ENCODE measurements at places on chromosomes 6 and 20.

GRCh38 chr6:74598462-74599393 is 607.1 kb downstream of the COL12A1 start:
- no peak for DNase-seq

GRCh38 chr6:39282774-39283173 is 31.4 kb downstream of the KCNK17 start:
- DNase-seq = no peak

DNA sequence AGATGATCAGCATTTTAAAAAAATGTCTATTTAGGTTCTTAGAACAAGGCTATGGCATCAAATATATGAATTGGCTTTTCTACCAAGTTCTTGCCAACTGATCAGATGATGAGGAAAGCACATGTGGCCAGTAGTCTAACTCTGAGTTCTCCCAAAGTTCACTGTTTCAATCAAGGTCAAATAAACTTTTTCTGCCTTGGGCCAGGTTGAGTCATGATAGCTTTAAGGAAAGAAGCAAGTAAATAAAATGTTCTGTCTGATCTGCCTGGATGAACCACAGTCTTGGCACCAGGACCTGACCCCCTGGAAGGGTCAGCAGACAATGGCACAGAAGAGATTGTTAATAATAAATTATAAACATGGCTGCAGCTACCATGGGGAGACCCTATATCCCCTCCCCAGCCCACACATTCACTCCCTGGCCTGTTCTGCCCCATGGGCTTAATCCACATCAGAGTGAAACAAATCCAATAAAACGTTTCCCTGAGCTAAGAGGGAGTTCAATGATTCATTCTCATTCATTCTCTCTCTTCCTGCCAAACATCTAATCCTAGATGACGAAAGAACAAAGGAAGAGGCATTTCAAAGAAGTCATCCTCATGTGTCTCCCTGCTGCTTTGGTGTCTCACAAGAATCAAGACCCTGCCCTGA is 661.6 kb downstream of the DHX35 start:
- DNase-seq = no peak

GRCh38 chr20:1660246-1660645 is 2.7 kb upstream of the SIRPG start:
- DNase-seq = no peak

- no peak for DNase-seq
Observed at GRCh38 chr6:154140743-154141142, 101.7 kb downstream of the OPRM1 start.

DNA sequence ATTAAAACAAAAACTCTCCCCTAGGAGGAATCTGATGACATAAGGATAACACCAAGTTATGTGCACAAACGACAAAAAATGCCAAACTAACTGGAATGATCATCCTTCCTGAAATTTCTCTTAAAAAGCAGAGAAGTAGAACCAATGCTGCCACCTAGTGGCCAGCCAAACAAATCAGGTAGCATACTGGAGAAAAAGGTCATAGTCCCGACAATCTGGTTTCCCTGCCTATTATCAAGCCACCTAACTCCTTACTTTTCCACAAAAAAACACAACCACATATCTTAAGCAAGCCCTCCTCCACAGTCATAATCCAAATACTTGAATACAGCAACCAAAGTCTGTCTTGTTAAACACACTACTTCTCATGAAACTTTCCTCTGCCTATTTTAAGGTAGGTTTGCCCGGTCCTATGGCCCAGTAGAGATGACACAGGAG is 5.3 kb downstream of the OARD1 start:
- DNase-seq = peak; percentile 54

DNA sequence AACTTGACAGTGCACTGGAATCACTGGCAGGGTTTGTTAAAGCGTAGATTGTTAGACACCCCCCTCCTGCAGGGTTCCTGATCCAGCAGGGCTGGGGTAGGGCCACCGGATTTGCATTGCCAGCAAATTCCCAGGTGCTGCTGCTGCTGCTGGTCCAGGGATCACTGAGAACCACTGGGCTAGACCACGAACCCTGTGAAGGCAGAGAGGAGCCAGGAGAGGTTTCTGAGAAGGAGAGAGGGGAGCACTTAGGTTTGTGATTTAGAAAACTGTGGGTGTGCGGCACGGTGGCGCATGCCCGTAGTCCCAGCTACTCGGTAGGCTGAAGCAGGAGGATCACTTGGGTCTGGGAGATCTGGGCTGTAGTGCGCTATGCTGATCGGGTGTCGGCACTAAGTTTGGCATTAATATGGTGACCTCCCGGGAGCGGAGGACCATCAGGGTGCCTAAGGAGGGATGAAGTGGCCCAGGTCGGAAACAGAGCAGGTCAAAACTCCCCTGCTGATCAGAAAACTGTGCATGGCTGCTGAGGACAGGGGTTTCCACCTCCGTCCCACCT is 53.6 kb upstream of the FAM83D start:
- peak; percentile 40 for DNase-seq

DNA sequence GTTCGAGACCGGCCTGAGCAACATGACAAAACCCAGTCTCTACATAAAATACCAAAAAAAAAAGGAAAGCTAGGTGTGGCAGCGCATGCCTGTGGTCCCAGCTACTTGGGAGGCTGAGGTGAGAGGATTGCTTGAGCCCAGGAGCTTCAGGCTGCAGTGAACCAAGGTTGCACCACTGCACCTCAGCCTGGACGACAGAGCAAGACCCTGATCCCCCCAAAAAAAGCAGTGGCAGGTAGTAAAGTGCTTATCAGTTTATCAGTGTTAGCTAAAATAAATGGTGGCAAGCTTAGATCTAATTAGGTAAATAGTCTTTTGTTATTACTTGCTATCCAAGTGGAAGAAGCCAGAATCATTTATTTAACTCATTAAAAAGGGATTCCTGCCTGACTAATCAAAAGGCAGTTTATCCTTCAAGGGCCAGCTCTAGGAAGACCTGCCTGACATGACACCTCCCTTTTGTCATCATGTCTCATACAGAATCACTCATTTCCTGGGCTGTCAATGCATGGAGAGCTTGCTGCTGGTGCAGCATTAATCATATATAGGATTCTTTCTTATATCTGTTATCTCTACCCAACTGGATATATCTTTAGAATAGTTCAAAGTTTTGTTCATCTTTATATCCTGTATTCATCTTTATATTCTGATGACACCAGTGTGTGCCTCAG is 9.6 kb downstream of the DSTN start:
- DNase-seq = no peak

DNA sequence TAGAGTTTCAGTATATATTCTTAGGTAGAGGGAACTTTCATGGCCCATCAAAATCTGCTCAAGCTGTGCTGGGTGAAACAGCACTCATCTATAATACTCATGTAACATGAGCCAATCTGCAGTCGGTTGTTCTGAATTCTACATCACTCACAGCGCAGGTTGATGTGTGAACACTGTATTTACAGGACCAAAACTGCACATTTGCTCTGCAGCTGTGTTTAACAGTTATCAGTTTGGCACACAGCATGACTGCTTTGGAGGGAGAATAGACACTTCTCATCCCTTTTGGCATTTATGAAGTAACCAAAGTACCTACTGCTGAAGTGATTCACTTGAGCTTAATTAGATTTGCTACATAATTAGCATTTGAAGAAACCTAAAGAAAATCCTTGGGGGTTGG is 225.1 kb downstream of the BCKDHB start:
- DNase-seq = no peak

- no peak for DNase-seq
Observed at GRCh38 chr6:153449279-153449678, 318.2 kb upstream of the RGS17 start.

GRCh38 chr6:16654701-16655100 is 106.6 kb downstream of the ATXN1 start:
- no peak for DNase-seq

DNA sequence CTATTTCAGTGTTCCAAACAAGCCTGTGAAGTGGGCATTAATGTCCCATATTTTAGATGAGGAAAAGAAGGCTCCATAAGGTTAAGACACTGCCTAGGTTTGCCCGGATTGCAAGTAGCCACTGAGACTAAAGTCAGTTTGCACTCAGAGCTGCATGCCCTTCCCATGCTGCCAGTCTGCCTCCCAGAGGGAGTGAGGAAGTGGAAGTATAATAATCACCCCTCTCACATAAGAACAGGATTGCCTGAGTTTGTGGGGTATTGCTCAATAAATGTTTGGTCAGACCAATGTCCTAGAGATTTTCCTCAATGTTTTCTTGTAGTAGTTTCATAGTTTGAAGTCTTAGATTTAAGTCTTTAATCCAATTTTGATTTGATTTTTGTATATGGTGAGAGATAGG is 43.9 kb upstream of the CLIC5 start:
- DNase-seq = no peak

DNA sequence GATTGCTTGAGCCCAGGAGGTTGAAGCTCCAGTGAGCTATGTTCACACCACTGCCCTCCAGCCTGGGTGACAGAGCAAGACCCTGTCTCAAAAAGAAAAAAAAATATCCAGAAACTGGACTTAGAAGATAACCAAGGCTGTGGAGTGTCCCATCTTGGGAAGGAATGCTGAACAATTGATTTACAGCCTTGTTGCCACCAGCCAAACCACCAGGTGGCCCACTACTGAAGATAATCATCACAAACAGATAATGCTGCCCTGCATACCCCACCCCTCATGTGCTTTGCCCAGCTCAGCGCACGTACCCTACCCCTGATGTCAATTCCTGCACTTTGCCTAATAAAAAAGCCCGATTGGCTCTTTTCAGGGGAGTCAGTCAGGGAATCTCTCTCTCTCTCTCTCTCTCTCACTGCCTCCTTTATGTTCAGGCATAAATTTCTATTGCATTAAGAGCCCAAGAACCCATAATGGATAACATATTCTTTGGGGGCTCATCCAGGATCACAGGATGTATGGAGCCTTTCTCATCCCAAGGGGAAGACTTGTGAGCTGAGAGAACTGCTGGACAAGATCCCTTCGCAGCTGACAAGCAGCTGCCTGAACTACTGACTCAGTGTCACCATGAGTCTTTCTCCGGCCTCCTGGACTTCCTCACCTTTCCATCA is 166.4 kb downstream of the CD24 start:
- DNase-seq = no peak

DNA sequence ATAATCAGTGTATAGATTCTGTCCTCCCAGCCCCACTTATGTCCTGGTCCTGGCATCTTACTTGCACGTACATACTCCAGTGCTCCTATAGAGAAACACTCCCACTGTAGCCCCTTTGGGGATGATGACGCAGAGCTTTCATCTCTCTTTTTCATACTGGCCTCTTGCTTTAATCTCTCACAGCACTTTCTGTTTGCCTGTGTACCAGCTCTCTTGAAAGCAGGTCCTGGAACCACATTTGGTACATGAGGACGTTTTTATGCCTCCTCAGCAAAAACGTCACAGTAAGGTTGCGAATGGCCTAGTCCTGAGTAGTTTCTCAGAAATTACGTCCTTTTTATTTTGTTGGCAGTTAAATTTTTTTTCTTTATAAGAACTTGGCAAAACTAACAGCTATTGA is 10.8 kb downstream of the L3MBTL3 start:
- peak; percentile 5 for DNase-seq

- no peak for DNase-seq
Observed at GRCh38 chr6:168028181-168028580, 30.7 kb downstream of the KIF25 start.

- DNase-seq = no peak
Observed at GRCh38 chr6:125066964-125067363, 86.6 kb upstream of the TPD52L1 start.

DNA sequence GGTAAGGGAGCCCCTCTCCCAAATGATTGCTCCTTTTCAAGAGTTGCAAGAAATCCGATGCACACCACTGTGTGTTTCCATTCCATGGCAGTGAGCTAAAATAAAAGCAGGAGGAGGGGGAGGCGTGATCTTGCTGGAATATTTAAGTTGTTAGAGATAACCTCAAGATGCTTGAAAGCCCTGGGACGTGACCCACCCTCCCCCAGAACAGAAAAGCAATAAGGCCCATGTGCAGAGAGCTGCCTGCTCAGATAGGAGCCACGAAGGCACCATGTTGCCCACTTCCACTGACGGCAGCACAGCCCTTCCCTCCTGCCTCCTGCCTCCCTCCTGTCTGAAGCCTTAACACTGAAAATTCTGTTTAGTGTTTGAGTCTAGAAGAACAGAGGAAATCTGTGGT is 432.6 kb upstream of the CDH4 start:
- no peak for DNase-seq

DNA sequence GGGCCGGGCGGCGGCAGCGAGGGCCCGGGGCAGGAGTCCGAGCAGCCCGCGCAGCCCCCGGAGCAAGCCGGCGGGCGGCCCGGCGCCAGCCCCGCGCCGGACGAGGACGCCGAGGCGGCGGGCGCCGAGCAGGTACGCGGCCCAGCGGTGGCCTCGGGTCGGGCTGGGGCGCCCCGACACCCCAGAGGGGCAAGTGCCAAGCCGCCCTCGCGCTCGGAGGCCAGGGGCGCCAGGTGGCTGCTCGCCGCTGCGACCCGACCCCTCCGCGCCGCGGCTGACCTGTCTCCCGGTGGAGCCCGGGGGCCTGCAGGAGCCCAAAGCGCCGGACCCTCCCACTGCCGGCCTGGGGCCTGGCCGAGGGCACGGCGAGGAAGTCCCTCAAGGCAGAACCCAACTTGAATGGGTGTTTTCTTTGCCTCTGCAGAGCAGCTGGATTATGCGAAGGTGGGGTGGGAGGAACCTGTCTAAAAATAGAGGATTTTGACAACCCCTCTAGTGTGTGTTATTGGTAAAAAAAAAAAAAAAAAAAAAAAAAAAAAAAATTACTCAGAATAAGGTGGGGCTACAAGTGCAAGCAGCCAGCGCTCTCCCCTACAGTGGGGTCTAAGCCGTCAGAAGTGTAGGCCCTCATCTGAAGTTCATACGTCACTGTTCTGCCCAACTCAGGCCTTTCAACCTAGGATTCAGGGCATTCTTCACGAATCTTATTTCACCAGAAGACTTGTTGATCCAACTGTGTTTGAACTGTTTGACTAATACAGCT is 609 bp downstream of the OGFRL1 start:
- no peak for DNase-seq

GRCh38 chr6:71124340-71124739 is 164.3 kb upstream of the OGFRL1 start:
- DNase-seq = no peak

GRCh38 chr6:125732398-125732797 is 17.0 kb upstream of the HEY2 start:
- no peak for DNase-seq

DNA sequence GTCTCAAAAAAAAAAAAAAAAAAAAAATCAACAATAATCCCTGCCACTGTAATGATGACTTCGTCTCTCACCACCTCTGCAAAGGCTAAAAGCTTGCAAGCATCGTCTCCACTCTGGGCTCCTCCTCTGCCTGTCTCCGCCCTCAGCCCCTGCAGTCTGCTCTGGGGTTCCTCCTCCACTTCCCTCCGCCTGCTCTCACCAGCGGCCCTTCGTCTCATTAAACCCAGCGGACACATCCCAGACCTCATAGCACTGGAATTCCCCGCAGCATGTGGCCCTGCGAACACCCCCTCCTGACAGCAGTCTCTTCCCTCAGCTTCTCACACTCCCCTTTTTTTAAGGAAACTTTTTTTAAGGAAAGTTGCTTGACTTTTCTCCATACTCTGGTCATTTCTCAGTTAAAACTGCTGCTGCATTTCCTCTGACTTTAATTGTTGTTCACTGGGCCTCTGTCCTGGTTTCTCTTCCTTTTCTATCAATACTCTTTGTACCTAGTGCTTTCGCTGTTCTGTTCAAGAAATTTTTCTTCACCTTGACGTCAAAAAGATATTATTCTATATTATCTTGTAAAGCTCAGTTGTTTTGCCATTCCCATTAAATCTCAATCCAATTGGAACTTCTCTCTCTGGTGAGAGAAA is 70.9 kb upstream of the PLEKHG1 start:
- no peak for DNase-seq

- no peak for DNase-seq
Observed at GRCh38 chr6:45984788-45985425, 30.8 kb downstream of the CLIC5 start.

GRCh38 chr6:147321260-147321659 is 117.0 kb downstream of the STXBP5 start:
- no peak for DNase-seq

GRCh38 chr20:13816757-13817156 is 31.9 kb downstream of the NDUFAF5 start:
- no peak for DNase-seq

Measured in stimulated activated naive CD4-positive, alpha-beta T cell treated with Interleukin-2 at 50 U/mL for 16 hours (primary cell).